ENCODE measurements at places on chromosomes 3 and 15. TPM values are rescaled to one million over a fixed set of nuclear protein-coding genes. Genes with fewer than 3 reads are reported as not detected.
A peak's percentile ranks its signal among the peaks of the same experiment; 100 is the strongest.

DNA sequence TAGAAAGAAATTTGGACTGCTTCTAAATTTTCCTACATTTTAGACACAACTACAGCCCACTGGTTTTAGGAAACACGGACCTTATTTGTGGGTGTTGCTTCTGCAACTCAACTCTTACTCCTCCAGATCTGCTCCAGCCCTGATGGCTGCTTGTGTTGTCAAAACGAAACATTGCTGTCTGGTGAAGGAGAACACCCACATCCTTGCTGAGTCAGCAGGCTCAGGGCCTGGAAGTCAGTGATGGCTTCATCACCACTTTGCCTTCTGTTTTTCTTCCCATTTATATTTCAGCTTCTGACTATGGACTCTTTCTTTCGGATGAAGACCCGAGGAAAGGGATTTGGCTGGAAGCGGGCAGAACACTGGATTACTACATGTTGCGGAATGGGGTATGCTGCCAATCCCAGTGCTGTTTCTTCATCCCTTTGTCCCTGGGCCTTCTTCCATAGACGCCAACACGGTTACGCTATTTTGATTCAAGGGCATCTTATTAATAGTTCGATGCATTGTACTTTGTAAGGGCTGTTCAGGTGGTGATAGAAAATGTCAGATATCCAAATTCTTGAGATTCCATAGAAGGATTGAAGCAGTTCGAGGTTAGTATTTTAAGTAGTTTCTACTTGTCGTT lies 392.6 kb upstream of the TPM1 start:
- DNase-seq: no peak

DNA sequence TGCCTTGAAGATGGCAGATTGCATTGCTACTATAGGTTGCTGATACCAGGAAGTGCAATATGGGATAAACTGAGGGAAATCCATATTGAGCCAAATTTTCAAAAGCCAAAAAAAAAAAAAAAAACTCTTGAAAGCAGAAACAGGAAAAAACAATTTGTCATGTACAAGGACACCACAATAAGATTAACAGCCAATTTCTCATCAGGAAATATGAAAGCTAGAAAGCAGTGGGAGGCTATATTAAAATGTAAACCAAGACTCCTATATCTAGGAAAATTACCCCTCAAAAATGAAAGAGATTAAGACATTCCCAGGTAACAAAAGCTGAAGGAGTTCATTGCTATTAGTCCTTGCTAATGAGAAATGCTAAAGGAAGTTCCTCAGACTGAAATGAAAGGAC lies 462.8 kb upstream of the DPH6 start:
- DNase-seq: no peak

Gene SCAANT1
- total RNA-seq: not detected

Gene TGM5
- not detected for total RNA-seq

- DNase-seq: no peak
These were observed 30.0 kb downstream of the NIPA2 start for GRCh38 chr15:22868495-22868894.

Gene EBLN2
- total RNA-seq: 6.1 TPM

Gene TRANK1
- 10.3 TPM for total RNA-seq

DNA sequence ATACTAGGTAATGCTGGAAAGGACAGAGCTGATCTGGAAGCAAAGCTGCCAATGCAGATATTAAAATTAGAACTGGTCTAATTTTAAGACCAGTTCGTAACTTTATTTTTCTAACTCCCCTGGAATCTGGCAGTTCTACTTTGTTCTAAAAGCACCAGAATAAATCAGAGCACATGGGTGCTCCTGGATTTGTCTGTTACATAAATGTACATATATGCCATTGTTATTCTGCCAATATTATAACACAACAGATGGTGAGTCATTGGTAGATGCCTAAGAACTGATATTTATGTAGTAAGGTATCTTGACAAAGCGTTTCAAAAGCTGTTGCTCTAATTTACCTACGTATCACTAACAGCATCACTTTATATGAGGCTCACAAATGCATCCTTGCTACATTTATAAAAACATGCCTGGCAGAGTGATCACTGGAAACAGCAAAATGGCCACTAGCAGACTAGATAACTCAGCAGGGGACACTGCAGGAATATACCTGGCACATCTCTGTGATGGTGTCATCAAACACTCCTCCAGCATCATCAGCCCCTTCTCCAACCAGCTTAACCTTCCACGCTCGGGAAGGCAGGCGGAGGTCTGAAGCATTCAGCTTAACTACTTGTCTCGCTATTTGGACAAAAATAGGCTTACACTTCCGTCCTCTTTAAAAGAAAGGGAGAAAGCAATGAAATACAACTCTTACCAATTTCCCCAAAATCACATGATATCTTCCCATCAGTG lies 26.2 kb downstream of the FBXL22 start:
- no peak for DNase-seq

- no peak for DNase-seq
These were observed 23.5 kb upstream of the TSC22D2 start for GRCh38 chr3:150384296-150385212.

GRCh38 chr3:19347671-19348070 lies 199.4 kb downstream of the KCNH8 start:
- DNase-seq: no peak

Gene MYO1E
- 617 TPM for total RNA-seq

Gene KLHL40
- total RNA-seq: not detected

- DNase-seq: no peak
These were observed 116.7 kb downstream of the NUP210 start for GRCh38 chr3:13303410-13303809.

DNA sequence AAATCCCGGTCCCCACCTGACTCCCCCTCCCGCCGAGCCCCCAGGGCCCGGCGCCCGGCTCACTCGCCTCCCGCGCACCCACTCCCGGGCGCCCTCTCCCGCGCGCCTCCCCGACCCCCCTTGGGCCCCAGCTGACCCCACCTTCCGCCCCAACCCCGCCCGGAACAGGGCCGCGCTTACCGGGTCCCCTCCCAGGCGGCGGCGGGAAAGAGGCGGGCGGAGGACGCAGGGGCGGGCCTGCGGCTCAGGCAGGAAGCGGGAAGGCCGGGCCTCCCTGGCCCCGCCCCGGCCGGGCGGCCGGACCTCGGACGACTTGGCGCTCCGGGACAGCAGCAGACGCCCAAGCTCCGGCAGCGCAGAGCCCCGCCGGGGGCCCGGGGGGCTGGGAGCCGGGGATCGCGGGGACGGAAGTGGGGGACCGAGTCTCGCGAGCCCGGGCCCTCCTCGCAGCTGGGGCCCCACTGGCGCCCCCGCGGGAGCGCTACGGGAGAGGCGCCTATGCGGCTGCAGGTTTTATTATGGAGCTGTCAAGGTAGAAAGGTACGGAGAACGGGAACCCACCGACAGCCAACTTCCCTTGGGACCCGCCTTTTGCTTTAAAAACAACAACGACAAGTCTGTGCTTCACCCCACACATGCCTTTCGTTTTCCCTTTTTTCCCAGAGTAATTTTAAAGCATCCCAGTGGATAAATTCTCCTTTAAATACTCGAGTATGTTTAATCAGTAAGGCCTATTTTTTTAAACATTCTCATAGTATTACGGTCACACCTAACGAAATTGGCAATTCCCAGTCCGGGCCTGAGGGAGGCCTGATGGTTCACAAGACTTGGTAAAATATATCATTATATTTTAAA lies at the start of gene SLC41A3:
Gene SLC41A3, minus strand, starts transcription at position 212 of the 855 bp plus-strand sequence. CDS start 15,905 bp downstream, outside the sequence.
- DNase-seq: peak; percentile 98

Gene NPAP1
- not detected for total RNA-seq

DNA sequence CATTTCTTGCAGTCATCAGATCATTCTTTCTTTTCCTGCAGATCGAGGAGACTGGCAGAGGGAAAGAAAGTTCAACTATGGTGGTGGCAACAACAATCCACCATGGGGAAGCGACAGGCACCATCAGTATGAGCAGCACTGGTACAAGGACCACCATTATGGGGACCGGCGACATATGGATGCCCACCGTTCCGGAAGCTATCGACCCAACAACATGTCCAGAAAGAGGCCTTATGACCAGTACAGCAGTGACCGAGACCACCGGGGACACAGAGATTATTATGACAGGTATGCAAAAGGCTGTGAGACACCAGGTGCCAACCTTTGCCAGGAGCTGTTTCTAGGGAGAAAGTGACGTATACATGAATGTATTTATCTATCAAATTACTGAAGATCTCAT lies 69.0 kb downstream of the RGMA start:
- DNase-seq: no peak

DNA sequence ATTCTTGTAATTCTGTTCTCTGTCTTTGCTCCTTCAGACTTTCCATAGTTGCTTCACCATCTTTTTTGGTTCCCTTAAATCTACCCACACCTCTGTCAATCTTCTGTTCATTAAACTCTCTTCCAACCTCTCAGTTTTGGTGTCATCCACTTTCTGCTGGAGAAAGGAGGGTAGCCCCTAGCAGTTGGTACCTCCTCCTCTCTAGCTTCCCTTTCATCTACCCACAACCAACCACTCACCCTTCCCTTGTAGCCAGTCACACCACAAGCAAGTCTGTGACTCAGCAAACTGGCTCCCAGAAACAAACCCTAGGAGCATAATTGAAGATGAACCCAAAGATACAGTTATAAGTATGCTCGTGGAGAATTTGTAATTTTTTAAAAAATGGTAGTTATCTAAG lies 318.6 kb downstream of the FHIT start:
- no peak for DNase-seq

- no peak for DNase-seq
These were observed 168.2 kb downstream of the PEAK1 start for GRCh38 chr15:77251662-77252061.

Gene CCDC39
- not detected for total RNA-seq

Gene NR1I2
- 6.0 TPM for total RNA-seq

DNA sequence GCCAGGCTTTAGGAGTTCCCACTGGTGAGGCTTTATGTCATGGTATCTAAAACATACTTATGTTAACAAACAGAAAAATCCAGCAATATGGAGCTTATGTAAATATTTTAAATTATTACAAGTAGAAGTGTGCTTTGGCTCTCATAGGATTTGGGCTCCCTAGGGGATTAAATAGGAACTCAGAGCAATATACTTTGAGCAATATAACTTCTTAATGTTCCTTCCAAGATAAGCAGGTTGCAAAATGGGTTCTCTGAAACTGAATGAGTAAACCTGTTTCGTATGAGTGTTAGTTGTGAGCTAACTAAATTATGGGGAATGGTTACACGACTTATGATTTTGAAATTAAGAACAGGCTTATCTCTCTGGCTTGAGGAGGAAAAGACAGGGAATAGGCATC lies 366.1 kb upstream of the ZNF385D start:
- no peak for DNase-seq

Gene GABRG3
- not detected for total RNA-seq

Gene SLC9C1
- not detected for total RNA-seq

Gene VIPR1
- total RNA-seq: 16.6 TPM

DNA sequence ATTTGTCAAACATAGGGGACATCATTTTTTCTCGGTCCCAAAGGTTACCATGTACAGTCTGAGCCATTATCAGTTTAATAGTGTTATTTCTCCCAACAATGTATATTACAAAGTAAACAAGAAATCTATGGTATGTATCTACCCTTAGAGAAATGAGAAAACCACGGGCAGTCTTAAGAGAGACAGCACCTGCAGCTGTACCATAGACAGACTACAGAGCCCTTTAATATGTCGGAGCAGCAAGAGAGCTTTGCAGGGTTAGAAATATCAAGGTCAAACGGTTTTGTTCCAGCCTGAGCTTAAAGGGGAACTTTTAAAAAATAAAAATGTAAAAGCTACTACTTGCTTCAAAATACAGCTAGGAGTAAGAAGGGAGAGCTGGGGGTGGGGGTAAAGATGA lies 53.2 kb downstream of the SH3BP5 start:
- no peak for DNase-seq

DNA sequence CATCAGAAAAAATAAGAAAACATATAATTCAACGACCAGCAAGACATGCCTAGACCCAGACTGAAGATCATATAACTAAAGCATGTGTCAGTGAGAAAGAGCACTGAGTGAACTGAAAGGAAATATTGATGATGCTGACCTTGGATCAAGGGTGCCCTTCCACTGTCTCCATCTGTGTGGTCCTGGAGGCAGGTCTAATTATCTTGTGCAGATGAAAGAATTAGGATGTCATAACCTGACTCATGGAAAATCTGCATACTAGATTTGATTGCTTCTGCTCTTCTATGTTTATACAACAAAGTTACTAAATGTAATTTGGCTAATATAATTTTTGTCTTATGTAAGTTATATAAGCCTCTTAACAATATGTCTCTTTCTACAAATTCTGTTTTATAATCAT lies 264.6 kb upstream of the TGFBR2 start:
- DNase-seq: no peak

Gene TEX55
- total RNA-seq: not detected

Gene COLQ
- total RNA-seq: 1.7 TPM

Gene DET1
- total RNA-seq: 4.9 TPM

Gene MEIS2
- 24.5 TPM for total RNA-seq

- no peak for DNase-seq
These were observed 747.9 kb upstream of the CCDC54 start for GRCh38 chr3:106629215-106629832.

DNA sequence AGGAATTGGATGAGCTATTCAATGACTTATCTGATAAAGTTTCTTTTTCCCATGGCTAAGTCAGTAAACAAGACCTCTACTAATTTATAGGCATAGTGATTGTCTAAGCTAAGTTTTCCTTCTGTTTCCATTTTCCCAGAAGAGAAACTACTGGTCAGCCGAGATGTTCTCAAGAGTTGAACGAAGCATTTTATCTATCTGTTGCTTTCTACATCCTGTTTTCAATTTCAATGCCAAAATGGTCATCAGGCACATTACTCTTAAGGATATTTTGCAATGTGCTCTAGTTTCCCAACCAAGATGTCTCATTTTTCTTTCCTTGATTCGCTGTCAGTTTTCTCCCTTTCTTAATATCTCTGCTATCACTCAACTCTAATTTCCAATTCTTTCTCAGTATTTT lies 228.7 kb downstream of the MBNL1 start:
- no peak for DNase-seq

DNA sequence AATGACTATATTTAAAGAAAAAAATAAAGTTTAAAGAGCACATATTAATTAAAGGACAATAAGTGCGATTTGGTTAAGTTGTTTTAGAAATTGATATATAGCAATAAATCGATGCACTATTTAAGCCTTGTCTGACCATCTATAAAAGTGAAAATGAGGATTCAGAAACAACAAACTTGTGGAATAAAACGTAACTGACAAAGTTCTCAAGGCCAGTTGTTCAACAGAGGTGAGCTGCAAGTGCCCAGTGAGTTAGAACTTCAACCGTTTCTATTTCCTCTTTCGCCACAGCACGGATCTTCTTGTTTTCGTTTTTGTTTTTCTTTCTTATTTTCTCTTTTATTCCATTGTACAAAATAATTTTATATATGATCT lies 724.9 kb upstream of the ARRDC4 start:
- no peak for DNase-seq

- no peak for DNase-seq
These were observed 2.1 kb downstream of the IDH2 start for GRCh38 chr15:90099868-90100831.

Gene GASK1A
- 1.6 TPM for total RNA-seq

Gene CCR1
- 0.87 TPM for total RNA-seq

DNA sequence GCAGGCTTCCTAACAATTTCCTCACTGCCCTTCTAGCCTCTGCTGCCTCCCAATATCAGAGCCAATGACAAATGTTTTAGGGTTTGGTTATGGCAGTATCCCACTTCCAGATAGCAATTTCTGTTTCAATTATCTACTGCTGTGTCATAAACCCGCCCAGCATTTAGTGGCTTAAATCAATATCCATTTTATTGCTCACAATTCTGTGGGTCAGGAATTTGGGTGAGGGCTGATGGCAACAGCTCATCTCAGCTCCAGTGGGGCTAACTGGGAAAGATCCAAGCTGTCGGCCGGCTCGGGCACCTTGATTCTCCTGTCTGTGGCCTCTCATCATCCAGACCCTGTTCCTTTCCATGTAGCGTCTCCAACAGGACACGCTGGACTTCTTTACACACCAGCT lies 85.3 kb upstream of the GOLGA8J start:
- DNase-seq: no peak

GRCh38 chr15:90084876-90085423 lies 17.3 kb downstream of the IDH2 start:
- DNase-seq: no peak

Data from Calu3 (cell line).